Chondrocyte (in vitro differentiated cells): ENCODE measurements at places on chromosomes 12 and 14. TPM values are rescaled to one million over a fixed set of nuclear protein-coding genes. Genes with fewer than 3 reads are reported as not detected.
A peak's percentile ranks its signal among the peaks of the same experiment; 100 is the strongest.

- peaks cover under 1% of the 10 kb centered on the region for H3K4me1 ChIP-seq
- no peak overlapping the region for H3K4me3 ChIP-seq
- no peaks in the 10 kb centered on the region for H3K27me3 ChIP-seq
- H3K36me3 ChIP-seq = peaks cover 16% of the 10 kb centered on the region
Observed at GRCh38 chr12:27657296-27657695, 39.0 kb upstream of the REP15 start.

DNA sequence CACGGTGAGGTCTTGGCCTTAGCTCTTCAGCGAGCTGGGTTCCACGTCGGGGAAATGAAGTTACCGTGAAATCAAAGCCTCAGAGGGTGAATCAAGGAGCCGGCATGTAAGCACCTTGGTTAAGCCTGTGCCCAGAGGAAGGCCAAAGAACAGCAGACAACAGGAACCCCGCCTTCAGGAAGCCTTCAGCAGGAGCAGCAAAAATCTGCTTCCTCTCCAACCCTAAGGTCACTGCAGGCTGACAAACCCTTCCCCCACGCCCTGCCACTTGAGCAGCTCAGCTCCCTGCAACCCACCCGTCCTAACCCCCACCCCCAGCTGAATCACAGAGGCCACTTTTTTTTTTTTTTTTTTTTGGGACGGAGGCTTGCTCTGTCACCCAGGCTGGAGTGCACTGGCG lies 72.9 kb upstream of the LTA4H start:
- peaks cover 6% of the 10 kb centered on the region for H3K27me3 ChIP-seq
- H3K36me3 ChIP-seq = no peaks in the 10 kb centered on the region
- peaks cover 6% of the 10 kb centered on the region for H3K4me1 ChIP-seq
- no peak overlapping the region for H3K4me3 ChIP-seq
- DNase-seq = no peak
- H3K27ac ChIP-seq = no peak overlapping the region

DNA sequence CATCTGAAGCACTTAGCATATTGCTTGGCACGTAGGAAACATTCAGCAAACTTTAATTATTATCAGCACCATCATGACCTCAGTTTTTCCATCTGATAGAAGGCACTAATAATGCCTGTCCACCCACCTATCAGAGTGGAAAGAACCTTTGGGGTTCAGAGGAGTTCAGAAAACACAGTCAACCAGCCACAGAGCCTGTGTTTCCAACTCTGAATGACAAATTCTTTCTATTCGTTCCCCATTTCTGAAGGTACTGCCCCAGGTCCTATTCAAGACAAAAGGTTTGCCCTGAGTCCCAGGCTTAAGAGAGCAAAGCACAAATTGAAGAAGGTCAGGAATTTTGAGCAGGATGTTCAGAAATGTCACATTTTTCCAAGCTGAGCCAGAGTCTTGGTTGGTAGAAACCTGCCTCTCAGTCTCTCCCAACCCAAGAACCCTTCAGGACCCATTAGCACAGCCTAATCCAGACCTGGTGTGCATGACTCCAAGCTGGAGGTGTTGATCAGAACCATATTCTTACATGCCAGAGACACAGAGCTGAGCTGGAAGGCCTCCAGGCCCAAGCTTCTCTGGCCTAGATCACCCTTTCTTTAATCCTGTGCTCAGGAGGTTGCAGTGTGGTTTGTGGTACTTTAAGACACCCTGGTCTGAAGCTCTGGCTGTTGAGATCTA lies 114.4 kb downstream of the TBX5 start:
- no peak overlapping the region for H3K27ac ChIP-seq
- no peaks in the 10 kb centered on the region for H3K4me1 ChIP-seq
- no peaks in the 10 kb centered on the region for H3K27me3 ChIP-seq
- H3K36me3 ChIP-seq = no peaks in the 10 kb centered on the region
- H3K4me3 ChIP-seq = no peak overlapping the region
- no peak for DNase-seq

DNA sequence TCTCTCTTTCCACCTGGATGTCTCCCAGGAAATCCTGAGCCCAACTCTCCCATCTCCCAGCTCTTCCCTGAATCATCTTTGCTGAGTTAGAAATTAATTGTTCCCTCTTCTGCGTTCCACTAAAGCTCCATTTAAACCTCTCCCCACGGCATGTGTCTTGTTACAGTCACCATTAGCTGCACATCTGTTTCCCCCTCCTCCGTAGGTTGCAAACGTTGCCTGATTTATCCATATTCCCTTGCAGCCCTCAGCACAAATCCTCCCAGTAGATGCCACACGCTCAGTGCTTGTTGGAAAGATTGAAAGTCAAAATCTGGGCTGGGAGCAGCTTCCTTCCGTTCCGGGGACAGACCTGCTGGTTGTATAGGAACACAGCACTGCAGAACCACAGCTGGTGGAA lies 90.4 kb downstream of the SLC24A4 start:
- H3K27ac ChIP-seq = no peak overlapping the region
- no peaks in the 10 kb centered on the region for H3K36me3 ChIP-seq
- H3K4me3 ChIP-seq = no peak overlapping the region
- DNase-seq = no peak

The PPP4R4 gene
- 0.22 TPM in 1 of 3 replicates, not detected in the others for total RNA-seq

DNA sequence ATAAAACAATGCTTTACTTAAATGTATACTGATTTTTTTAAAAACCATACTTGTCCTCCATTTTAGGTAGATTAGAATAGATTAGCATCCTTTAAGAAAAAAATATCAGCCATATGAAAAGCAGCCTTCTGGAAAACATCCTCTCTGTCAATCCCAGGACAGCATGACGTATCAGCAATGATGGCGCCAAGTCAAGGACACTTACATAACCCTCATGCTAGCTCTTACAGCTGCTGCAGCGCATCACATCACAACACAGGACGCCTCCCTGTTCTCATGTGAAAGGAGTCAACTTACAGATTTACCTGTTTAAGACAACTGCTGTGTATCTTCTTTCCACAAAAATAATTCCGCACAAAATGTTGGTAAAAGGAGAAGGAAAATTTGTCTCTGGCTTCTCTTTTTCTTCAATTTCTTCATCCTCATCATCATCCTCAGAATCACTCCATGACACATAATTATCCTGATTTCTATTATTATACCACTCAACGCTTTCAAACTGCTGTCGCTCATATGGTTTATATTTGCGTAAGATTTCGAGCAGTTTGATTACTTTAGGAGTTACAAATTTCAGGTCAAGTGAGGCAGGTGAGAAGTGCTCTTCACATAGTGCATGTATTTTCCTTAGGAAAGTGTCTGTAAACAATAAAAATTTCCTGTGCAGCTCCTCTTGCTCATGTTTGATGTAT lies 33.3 kb downstream of the DICER1 start:
- no peak for DNase-seq
- H3K4me1 ChIP-seq = peaks cover 13% of the 10 kb centered on the region
- no peak overlapping the region for H3K27ac ChIP-seq
- no peak overlapping the region for H3K4me3 ChIP-seq
- peaks cover 21% of the 10 kb centered on the region for H3K36me3 ChIP-seq

The SERPINA5 gene
- 0.50 to 0.54 TPM in 2 of 3 replicates, not detected in the other for total RNA-seq

The TEAD4 gene
- 24.1 to 26.0 TPM (median 24.9 TPM) in 3 replicates for total RNA-seq

- no peak for DNase-seq
- H3K27me3 ChIP-seq = no peaks in the 10 kb centered on the region
- peaks cover 2% of the 10 kb centered on the region for H3K36me3 ChIP-seq
- H3K27ac ChIP-seq = no peak overlapping the region
- no peak overlapping the region for H3K4me3 ChIP-seq
- peaks cover 6% of the 10 kb centered on the region for H3K4me1 ChIP-seq
Observed at GRCh38 chr12:49631336-49631907, 8.1 kb downstream of the PRPF40B start.

DNA sequence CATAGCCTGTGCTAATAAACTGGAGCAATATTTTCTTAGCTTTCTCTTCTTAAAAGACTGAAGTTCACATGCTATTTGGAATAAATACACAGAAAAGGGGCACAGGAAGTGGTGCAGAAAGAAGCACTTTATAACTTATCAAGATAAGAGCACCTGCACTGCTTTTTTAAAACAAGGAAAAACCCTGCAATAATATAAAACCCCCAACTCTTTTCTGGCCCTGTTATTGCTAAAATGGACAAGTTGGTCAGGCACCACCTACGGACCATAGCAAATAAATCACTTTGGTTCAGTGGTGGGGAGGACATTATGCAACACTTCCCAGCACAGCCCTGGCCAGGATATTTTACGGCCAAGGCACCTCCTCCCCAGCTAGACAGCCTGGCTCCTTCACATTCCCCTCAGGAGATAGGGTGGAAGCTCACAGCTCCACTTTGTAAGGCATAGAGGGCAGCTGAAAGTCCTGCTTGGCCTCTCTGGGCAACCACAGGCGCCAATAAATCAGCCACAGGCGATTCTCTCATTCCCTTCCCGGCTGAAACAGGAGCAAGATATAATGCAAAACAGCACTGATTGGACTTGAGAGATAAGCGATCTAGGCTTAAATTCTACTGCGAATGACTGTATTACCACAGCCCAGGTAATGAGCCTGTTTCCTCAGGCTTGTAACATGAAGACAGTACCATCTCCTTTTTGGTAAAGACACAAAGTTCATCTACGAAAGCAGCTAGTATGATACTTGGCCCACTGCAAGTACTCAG lies 2.0 kb downstream of the ZBTB25 start:
- DNase-seq = no peak
- peak overlapping the region; percentile 63 for H3K27ac ChIP-seq
- H3K4me1 ChIP-seq = peaks cover 46% of the 10 kb centered on the region
- H3K27me3 ChIP-seq = no peaks in the 10 kb centered on the region

The PPFIBP1 gene
- 83.6 to 87.6 TPM (median 85.0 TPM) in 3 replicates for total RNA-seq

DNA sequence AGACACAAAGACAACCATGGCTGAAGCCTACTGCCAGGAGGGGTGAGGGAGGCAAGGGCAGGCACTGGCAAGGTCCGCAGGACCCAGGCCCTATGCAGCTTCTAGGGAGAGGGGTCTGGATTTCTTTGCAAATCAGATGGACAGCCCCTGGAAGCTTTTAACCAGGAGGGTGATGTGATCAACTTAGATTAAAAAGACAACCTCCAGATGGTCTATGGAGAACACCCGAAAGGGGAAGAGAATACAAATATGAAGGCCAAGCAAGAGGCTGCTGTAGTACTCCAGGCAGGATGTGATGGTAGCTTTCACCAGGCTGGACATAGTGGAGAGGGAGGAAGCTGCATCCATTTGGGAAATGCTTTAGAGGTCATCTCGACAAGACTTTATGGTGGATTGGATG lies 83.3 kb upstream of the TSPAN11 start:
- H3K36me3 ChIP-seq = no peaks in the 10 kb centered on the region
- H3K4me1 ChIP-seq = no peaks in the 10 kb centered on the region

DNA sequence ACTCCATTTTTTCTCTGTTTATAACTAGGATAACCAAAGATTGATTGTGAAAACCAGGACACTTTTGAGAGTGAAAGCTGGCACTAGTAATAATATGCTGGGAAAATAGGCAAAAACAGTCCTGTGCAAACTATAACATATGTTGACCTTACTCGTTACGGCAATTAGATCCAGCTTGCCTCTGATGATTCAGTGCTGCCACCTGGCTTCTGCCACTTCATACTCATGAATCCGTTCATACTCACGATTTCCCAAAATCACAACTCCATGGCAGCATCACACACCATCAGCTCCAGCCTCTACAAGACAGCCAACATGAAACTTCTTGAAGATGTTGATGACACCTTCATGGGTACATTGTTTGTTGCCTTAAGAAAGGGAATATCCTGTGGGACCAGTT lies 49.1 kb upstream of the CAND1 start:
- H3K4me3 ChIP-seq = no peak overlapping the region
- DNase-seq = no peak
- peaks cover 17% of the 10 kb centered on the region for H3K27me3 ChIP-seq
- no peaks in the 10 kb centered on the region for H3K36me3 ChIP-seq

The SPIC gene
- not detected in 3 replicates for total RNA-seq

The PLCZ1 gene
- not detected in 3 replicates for total RNA-seq

DNA sequence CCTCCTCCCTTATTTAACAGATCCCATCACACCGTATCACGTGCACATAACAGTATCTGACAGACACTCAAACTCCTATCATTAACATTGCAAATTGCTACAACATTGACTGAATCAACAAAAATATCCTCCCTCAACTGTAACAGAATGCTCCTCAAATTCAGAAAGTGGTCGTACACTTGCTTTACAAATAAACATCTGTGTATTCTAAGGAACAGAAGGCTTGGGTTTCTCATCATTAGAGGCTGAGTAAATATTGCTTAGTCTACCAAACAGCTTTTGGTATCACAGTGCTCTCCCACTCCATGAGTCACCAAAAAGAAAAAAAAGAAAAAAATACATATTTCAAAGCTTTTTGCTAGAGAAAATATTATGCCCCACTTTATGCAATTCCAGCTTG lies 23.9 kb downstream of the FERMT2 start:
- peaks cover 4% of the 10 kb centered on the region for H3K36me3 ChIP-seq
- H3K27me3 ChIP-seq = no peaks in the 10 kb centered on the region
- H3K4me3 ChIP-seq = no peak overlapping the region
- peak overlapping the region; percentile 80 for H3K27ac ChIP-seq
- H3K4me1 ChIP-seq = peaks cover 94% of the 10 kb centered on the region

- H3K4me3 ChIP-seq = no peak overlapping the region
- no peaks in the 10 kb centered on the region for H3K4me1 ChIP-seq
- no peaks in the 10 kb centered on the region for H3K27me3 ChIP-seq
- no peak overlapping the region for H3K27ac ChIP-seq
- no peak for DNase-seq
- H3K36me3 ChIP-seq = no peaks in the 10 kb centered on the region
Observed at GRCh38 chr12:112664569-112664968, 127.0 kb upstream of the RPH3A start.

DNA sequence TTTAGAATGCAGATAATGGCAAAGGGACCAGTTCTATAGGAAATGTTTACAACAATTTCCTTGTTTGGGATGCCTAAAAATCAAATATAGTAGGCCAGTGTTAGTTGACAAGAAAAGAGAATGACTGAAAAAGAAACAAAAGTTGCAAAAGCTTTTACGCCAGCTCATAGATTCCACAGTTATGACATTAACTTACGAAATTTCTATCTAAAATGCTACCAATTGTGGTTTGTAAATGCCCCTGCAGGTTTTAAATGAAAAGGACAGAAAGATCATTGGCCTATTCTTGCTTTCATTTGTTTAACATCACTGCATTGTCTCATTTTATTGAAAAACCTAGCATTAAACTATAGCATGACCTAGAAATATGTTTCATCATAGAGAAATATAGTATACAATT lies 345.8 kb downstream of the CCDC91 start:
- peaks cover 2% of the 10 kb centered on the region for H3K36me3 ChIP-seq
- H3K27me3 ChIP-seq = no peaks in the 10 kb centered on the region
- DNase-seq = no peak

- H3K4me1 ChIP-seq = no peaks in the 10 kb centered on the region
- no peaks in the 10 kb centered on the region for H3K36me3 ChIP-seq
- no peak for DNase-seq
Observed at GRCh38 chr12:104155711-104156555, 17.9 kb upstream of the NFYB start.

GRCh38 chr12:122174155-122174845 lies at the start of gene IL31:
IL31 (minus strand) TSS chr12:122174221; CDS start chr12:122174172, 49 bp downstream.
- no peaks in the 10 kb centered on the region for H3K27me3 ChIP-seq
- DNase-seq = no peak
- no peaks in the 10 kb centered on the region for H3K36me3 ChIP-seq
- H3K27ac ChIP-seq = no peak within 1 kb of the TSS
- no peaks in the 10 kb centered on the region for H3K4me1 ChIP-seq

The PRICKLE1 gene
- 30.3 to 62.8 TPM (median 32.0 TPM) in 3 replicates for total RNA-seq
